ENCODE measurements at places on chromosomes 1 and 21.
A peak's percentile ranks its signal among the peaks of the same experiment; 100 is the strongest.

GRCh38 chr1:43522776-43523480, 7.8 kb upstream of the PTPRF start:
- peak; percentile 93 for DNase-seq

DNA sequence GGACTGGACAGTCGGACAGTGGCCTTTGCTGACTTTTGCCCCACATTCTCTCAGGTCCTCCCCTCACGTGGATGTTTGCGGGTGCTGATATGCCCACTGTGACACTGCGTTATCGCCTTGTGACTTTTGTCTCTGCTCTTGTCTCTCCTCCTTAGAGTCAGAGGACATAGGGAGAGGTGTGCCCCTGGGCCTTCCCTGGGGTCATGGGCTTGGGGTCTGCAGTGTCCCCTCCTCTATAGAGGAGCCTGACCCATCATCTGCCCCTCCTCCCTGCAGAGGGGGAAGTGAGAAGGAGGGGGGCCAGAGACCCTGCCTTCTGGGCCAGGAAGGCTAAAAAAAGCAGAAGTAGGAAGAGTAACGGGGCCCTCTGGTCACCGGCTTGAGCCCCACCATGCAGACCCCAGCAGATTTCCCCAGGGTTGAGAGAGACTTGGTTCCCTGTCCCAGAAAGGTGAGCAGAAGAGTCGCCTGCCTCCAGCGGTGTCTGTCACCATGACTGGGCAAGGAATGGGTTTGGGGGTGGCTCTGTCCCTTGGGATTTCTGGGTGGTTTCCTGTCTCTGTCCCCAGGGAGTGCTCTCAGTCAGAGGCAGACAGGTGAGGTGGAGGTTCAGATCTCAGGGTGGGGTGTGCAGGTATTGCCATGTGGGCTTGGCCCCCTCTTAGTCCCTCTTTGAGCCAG, 13.3 kb downstream of the RPS6KA1 start:
- DNase-seq: no peak

DNA sequence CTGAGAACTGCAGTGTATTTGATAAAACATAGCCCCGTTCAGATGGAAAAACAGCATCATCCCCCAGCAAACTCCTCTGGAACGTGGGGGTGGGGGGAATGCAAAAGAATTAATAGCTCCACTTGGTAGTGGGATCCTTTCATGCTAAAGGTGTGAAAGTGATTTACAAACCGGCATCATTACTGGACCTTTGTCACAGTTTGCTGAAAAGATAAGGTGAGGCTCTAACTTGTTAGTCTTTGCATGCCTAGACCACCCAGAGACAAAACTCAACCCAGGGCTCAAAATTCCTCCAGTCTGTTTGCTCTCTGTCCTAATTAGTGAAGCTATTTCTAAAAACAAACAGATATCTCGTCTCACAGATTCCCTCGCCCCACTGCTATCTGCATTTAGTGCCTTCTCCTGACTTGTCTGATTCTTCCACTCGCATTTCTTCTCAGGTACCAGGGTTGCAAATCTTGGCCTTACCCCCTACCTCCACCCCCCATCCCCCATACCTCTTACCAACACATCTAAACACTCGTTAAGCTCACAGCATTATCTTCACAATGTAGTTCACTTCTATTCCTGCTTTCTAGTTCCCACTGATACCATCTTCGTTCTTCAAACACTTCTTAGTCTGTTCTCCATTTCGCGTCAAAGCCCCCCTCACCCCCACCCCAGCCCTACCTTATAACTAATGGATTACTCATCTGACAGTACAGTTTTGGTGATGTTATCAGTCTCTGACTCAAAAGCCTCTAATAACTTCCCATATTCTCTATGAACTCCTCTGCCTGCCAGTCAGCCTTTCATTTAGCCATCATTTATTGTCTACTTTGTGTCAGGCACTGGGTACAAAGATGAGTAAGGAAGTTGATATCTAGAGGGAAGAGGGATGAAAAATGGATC, 11.8 kb downstream of the IER5 start:
- DNase-seq: peak; percentile 38

GRCh38 chr1:67077593-67077992, 23.6 kb upstream of the SLC35D1 start:
- no peak for DNase-seq

All from GM23248 (cell line).